CD8-positive, alpha-beta T cell (primary cell): ENCODE measurements at places on chromosomes 3 and 15.

- no peak for DNase-seq
Observed at GRCh38 chr3:124610130-124610529, 120.1 kb upstream of the UMPS start.

GRCh38 chr3:123741041-123741511 is 143.1 kb downstream of the MYLK start:
- DNase-seq = no peak

DNA sequence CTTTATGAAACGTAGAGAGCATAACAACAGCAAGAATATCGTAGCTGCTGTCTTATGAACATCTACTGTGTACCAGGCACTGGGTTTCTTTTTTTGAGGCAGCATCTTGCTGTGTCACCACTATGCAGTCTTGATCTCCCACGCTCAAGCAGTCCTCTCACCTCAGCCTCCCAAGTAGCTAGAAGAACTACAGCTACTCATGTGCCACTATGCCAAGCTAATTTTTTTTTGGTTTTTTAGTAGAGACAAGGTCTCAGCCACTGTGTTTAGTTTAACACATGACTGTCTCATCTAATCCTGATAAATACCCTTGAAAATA is 129.9 kb downstream of the VGLL4 start:
- DNase-seq = no peak

DNA sequence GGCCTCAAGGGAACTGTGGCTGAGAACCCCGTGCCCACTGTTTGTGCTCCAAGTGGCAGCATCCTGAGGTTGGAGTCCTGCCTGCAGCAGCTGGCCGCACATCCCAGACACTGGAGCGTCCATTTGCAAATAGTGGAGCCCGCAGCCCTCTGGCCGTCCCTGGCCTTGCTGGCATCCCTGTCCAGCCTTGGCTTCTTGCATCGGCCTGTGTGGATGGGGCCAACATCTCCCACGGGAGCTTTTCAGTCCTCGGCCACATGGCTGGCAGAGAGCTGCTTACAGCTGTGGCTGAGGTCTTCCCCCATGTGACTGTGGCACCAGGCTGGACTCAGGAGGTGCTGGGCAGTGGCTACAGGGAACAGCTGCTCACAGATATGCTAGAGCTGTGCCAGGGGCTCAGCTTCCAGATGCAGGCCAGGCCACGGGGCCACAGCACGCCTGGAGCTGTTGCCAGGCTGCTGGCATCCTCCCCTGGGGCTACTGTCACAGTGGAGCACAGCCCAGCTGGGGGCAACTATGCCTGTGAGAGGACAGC is 71.2 kb downstream of the FAM43A start:
- no peak for DNase-seq

- no peak for DNase-seq
Observed at GRCh38 chr3:184685646-184686045, 26.2 kb downstream of the MAGEF1 start.

DNA sequence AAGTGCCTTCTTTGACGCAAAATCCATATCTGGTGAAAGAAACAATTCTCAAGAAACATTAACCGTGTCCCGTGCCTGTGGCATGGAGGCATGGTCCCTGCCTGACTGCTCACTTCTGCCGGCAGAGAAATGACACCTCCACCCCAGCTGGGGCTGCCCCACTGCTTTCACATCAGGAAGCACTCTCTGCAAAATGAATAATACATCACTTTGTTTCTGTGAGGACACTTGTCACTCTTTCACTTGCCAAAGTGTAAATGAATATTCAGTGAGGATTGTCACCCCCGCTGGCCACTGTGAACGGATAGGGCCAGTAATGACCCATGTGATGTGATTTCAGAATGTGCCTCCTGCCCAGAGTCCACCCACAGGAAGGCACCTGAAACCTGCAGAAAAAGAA is 31.1 kb upstream of the SLC24A5 start:
- DNase-seq = no peak

GRCh38 chr15:51342227-51342999 is 958 bp downstream of the GLDN start:
- no peak for DNase-seq

DNA sequence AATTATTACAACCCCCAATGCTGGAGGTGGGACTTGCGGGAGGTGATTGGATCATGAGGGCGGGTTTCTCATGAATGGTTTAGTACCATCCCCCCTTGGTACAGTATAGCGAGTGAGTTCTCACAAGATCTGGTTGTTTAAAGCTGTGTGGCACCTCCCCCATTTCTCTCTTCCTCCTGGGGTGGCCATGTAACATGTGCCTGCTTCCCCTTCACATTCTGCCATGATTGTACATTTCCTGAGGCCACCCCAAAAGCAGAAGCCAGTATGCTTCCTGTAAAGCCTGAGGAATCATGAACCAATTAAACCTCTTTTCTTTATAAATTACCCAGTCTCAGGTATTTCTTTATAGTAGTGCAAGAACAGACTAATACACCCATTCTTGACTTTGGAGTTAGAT is 20.3 kb upstream of the PROK2 start:
- DNase-seq = no peak

DNA sequence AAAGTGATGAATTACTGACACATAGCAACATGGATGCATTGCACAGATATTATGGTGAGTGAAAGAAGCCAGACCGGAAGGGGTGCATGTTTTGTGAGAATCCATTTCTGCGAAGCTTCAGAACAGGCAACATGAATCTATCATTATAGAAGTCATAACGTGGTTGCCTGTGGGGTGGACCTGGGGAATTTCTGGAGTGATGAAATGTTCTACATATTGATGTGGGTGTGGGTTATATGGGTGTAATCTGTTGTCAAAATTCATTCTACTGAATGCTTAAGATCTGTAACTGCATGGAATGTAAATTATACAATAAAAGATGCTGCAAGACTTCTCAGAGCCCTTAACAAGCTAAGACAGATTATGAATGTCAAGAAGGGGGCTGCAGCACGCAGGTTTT is 25.2 kb upstream of the TSPAN3 start:
- DNase-seq = no peak

DNA sequence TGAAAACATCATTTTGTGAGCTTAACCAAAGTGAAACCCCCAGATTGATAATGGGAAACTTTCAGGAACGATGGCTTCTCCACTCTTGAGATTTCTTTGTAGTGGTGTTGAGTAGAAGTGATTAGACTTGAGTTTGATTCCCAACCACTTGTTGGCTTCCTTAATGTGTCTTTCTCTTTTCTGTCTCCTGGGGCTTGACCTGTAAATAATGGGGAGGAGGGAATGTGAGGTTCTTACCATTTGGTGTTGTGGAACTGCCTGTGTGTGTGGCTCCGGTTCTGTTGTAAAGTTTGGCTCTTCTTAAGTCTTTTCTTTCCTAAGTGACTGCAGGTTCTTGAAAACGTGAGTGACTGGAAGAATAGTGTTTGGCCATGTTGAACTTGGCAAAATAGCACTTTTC is 2.7 kb downstream of the CDV3 start:
- no peak for DNase-seq

DNA sequence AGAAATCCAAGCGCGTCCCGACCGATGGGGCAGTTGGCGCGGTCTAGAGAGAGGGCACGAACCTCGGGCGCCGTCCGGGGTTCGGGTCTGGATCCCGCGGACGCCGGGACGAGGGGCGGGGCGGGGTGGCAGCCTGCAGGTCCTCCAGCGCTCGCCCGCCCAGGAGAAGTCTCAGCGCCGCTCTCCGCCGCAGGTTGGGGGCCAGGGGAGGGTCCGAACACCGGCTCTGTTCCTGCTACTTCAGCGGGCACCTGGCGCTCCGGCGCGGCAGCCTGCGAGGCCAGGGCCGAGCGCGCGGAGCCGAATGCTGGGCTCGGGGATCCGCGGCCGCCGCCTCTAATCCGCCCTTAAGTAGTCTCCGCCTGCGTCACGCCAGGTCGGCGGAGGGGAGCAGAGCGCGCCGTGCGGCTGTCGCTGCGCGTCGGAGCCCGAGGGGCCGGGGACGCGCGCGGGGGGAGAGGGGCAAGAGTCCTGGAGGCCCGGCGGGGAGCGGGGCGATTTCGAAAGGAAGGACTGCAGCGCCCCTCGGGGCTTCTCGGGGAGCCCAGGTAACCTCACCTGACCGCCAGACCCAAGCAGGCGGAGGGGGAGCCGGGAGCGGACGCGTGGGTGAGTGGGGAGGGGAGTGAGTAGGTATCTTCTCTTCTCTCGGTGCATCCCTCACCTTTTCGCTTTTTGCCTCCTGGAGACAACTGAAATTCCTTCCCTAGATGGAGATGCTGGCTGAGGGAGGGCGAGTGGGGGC is at the start of gene GJD2:
Gene GJD2, minus strand, starts transcription at position 325 of the 745 bp plus-strand sequence. CDS start 510 bp downstream, outside the sequence.
- DNase-seq = no peak

DNA sequence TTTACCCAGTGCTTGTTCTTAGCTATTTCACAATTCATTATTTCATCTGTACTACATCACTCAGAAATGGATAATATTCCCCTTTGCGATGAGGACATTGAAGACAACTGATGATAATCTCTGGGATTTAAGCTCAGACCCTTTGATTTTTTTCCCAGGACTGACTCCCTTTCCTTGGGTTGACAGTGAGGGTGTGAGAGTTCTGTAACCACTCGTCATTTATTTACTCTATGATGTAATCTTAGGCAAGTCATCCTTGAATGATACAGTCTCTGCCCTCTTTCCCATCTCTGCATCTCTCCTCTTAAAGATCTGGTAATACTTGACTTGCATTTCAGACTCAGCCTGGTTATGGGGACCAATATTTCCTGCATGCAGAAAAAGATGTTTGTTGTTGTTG is 1041.7 kb downstream of the AGBL1 start:
- no peak for DNase-seq

- DNase-seq = no peak
Observed at GRCh38 chr3:151426341-151426657, 34.6 kb downstream of the IGSF10 start.

GRCh38 chr3:182682263-182683241 is 110.8 kb upstream of the ATP11B start:
- peak; percentile 73 for DNase-seq

DNA sequence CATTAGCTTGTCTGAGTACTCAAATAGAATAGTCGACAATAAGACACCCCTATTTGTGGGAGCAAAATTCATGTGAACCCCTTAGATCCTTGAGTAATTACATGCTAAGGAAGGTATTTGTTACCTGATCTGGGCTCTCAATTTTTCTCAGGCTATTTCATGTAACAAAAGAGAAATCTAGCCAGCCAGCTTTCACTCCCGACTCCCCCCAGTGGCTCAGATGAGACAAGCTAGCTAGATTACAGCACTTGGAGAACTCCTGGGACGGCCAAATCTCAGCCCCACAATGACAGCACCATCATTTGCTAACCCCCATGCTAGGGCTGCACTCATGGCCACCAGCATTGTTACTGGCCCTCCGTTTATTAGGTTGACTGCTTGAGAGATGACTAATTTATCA is 41.3 kb downstream of the GLDN start:
- no peak for DNase-seq

DNA sequence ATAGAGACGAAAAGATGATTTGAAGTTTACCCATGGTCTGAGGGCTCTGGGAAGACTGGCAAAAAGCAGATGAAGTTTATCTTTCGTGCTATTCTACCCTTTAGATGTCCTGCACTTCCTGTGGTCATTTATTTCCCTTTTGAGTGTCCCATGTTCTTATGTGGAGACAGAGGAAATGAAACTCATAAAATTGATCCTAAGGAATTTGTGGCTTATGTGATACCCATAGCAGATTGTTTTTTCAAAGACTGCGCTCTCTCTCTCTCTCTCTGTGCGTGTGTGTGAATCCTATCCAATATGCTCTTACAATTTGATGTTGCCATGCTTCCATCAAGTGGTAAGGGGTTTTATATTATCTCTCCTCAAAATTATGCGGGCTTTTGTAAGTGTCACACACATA is 607.5 kb upstream of the DPPA4 start:
- no peak for DNase-seq

DNA sequence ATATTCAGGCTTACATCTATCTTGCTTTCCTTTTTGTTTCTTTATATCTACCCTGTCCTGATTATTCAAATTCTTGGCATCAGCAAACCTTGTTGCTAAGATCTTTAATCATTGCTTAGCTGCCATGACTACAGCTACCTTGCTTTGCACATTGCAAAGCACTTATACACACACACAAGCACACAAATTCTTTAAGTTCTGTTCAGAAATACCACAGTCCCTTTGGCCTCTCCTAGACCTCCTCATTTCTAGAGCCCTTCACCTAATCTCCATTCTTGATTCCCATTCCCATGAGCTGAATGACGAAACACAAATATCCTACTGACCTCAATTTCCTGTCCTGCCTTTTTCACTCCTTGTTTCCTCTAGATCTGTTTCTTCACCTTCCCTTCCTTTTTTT is 409.6 kb downstream of the UNC13C start:
- DNase-seq = no peak

DNA sequence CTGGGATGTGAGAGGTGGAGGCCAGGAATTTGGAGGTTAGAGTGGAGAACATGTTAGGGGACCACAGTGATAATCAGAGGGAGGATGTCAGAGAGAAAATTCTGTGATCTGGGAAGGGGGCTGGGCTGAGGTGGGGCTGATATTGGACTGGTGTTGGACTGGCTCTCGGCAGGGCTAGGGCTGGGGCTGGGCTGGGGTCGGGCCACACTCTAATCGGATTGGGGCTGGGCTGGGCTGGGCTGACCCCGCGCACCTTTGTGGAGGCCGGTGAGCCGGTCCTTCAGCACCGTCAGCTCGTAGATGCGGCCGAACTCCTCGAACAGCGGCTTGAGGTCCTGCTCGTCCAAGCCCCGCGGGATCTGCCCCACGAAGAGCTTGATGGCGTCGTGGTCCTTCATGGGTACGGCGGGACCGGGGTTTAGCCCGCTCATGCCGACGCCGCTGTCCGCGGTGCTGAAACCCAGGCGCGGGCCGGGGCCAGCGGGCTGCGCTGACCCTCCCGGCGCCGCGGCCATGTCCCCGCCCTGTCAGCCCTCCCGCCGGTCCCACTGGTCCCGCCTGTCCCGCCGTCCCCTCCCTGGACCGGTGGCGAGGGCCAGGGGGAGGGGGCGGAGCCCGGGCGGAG is 485 bp downstream of the CELF6 start:
- DNase-seq = peak; percentile 25

DNA sequence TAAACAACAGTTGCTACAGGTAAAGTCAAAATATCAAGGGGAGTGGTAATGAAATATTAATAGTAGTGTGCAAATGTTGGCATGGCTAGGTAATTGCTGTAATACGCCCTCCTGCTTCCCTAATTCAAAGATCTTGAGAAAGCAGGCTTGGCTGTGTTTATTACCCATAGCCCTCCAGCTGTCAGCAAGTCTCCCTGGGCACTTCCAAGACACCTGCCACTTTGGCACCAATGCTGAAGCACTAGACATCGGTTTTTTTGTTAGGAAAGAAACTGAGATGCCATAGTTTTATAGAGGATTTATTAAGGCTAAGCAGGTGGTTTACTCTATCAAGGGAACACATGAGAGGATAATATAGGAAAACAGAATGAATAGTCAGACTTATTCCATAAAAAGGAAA is 64.4 kb downstream of the P2RY1 start:
- DNase-seq = no peak

GRCh38 chr3:65776494-65776893 is 262.2 kb downstream of the MAGI1 start:
- no peak for DNase-seq
